ENCODE measurements at places on chromosomes 5 and 9. TPM values are rescaled to one million over a fixed set of nuclear protein-coding genes. Genes with fewer than 3 reads are reported as not detected.
A peak's percentile ranks its signal among the peaks of the same experiment; 100 is the strongest.

- DNase-seq = peak; percentile 68
Observed at GRCh38 chr9:93649610-93650261, 73.4 kb downstream of the PHF2 start.

- no peak for DNase-seq
Observed at GRCh38 chr9:88234114-88234513, 95.8 kb upstream of the SPATA31C2 start.

GRCh38 chr9:120531683-120532300 lies 48.2 kb downstream of the CDK5RAP2 start:
- peak; percentile 87 for DNase-seq

DNA sequence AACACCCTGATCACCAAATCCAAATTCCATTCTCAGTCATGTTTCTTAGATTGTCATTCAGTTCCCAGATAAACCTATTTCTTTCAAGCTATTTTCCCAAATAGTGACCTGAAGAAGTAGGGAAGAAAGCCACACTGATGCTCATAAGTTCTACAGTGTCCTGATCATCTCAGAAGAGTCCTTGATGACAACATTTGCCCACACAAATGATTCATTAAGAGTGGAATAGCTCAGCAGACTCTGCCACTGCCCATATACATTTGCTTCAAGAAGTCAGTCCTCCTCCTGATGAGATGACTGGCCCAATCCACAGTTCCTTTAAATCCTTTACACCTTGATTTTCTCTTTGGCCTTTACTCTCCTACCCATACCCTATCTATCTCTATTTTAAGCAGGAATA lies 283.7 kb upstream of the NR4A3 start:
- DNase-seq = no peak

DNA sequence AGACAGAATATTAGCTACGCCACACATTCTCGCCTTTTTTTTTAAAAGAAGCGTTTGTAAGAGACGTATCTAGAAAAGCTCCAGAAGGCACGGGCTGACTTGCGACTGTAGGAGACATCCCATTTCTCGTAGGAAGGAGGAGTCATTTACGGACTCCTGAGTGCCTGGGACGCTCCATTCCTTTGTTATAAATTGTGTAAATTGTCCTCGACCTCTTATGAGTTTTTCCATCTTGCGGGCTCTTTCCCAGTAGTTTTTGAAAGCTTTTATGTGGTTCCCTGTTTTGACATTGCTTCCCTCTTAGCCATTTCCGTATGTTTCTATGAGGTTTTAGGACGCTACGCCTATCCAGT lies 1.0 kb downstream of the RABL6 start:
- DNase-seq = peak; percentile 96

Gene CER1
- not detected for total RNA-seq

All from osteoblast (primary cell).